ENCODE measurements at places on chromosomes 4 and X.
A peak's percentile ranks its signal among the peaks of the same experiment; 100 is the strongest.

- DNase-seq, result no peak
Measured at GRCh38 chr4:179398414-179398813, 1956.2 kb upstream of the AGA start.

DNA sequence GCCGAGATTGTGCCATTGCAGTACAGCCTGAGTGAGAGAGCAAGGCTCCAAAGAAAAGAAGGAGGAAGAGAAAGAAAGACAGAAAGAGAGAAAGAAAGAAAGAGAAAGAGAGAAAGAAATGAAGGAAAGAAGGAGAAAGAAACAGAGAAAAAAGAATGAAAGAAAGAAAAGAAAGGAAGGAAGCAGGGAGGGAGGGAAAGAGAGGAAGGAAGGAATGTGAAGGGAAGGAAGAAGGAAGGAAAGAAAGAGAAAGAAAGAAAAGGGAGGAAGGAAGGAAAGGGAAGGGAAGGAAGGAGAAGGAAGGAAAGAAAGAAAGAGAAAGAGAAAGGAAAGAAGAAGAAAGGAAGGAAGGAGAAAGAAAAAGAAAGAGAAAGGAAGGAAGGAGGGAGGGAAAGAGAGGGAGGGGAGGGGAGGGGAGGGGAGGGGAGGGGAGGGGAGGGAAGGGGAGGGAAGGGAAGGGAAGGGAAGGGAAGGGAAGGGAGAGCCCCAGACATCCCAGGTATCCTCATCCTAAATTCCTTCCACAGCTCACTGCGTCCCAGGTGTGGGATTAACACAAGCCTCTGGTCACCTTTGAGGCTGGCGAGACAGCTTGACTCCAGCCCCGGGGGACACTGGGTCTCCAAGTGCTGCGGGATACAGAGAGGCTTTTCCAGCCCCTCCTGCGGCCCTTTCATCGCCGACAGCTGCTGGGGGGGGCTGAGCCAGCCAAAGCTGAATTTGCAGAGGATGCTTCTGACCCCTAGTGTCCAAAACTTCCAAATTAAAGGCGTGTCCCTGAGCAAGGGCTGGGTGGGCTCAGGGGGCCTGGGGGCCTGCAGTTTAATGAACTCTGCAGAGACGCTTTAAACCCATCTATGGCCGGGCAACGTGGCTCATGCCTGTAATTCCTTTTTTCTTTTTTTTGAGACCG lies 24.2 kb upstream of the CSF2RA start:
- DNase-seq, result no peak

DNA sequence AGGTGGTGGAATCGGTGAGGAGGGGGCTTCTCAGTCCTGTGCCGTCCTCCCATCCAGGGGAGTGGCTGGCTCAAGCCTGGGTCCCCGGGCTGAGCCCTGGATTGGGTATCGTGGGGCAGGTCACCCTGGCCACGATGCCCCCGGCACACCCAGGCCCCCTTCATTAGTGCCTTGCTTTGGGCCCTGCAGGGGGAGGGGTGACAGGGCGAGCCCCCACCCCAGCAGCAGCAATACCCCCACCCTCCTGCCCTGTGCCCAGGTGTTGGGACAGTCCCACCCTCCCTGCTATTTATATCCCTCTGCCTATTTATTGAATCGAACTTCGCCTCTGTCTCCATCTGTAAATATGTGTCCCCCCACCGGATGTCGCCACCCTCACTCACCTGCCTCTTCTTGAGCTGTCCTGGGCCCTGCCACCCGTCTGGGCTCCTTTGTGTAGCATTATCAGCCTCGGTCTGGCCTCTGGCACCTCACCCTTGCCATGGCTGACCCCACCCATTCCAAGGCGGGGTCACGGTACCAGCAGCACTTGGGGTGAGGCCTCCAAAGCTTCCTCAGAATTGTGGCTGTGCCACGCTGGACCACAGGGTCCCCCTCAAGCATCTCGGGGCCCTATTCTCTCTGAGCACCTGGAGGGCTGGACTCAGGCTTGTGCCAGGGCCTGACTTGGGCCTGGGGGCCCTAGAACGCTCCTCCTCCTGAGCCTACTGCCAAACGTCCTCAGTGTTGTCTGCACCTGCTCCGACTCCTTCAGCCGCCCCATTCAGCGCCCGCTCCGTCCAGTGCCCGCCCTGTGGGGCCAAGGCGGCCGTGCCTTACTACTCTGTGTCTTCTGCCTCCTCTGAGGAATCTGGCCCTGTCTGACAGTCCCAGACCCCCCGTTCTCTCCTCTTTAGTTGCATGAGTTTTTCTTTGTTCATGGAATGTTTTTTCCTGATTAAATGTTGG lies 6.1 kb downstream of the LAGE3 start:
- DNase-seq, result no peak

GRCh38 chr4:119955256-119955655 lies 111.4 kb downstream of the MAD2L1 start:
- no peak for DNase-seq

DNA sequence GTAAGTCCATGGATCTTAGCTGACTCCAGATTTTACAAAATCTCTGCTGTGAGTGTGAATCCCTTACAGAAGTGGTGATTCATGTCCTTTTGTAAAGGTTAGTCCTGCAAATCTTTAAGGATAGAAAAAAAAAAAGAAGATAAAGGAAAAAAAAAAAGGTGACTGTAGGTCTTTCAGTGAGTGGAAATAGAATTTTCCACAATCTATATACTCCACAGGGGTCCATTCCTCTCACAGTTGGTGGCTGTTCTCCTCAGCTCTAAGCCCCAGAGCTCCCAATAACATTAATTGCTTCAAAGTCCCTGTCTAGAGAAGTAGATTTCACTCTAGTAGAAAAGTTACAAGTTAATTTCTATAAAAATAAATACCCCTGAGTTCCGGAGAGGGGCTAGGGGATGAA lies 189.1 kb downstream of the NDST4 start:
- DNase-seq, result no peak

- DNase-seq, result no peak
Measured at GRCh38 chr4:156396534-156396933, 442.9 kb upstream of the CTSO start.

GRCh38 chrX:2889045-2889605 lies 40.0 kb downstream of the ARSD start:
- DNase-seq, result no peak

DNA sequence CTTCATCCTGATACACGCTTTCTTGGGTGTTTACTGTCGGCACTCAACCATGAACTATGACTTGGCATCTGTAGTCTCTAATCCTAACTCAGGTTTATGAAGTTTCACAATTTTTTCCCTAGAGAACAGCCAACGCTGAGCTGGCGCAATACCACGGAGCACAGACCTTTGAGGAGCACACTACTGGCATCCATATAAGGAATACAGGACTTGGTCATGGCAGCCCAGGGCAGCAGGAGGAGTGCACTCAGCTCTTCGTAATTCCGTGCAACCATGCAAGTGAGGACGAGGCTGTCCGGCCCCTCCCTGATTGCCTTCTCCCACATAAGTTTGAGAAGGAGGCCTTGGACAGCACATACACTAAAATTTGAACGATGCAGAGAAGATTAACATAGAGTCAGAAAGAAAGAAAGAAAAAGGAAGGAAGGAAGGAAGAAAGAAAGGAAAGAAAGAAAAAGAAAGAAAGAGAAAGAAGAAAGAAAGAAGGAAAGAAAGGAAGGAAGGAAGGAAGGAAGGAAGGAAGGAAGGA lies 41.0 kb upstream of the PDLIM5 start:
- DNase-seq, result no peak

- no peak for DNase-seq
Measured at GRCh38 chrX:53442322-53442631, 8.1 kb upstream of the HSD17B10 start.

DNA sequence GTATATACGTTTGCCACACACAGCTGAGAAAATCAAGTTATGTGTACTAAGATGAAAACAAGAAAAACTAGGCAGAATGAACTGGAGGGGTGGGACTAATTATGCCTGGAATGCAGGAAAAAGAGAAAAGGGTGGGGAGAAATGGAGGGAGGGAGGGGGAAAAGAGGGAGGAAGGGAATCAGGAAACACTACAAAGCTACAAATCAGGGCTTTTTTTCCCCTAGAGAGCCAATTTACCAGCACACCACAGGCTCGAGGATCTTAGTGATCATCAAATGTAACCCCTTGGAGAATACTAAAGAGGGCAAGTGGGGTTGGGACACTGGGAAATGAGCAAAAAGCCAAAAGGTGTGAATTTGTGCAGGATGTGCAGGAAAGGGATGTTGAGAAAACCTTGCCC lies 451.9 kb downstream of the SMARCA1 start:
- no peak for DNase-seq

- no peak for DNase-seq
Measured at GRCh38 chr4:153438916-153439756, 27.0 kb upstream of the TMEM131L start.

- DNase-seq, result no peak
Measured at GRCh38 chr4:73544620-73545019, 63.1 kb downstream of the AFM start.

DNA sequence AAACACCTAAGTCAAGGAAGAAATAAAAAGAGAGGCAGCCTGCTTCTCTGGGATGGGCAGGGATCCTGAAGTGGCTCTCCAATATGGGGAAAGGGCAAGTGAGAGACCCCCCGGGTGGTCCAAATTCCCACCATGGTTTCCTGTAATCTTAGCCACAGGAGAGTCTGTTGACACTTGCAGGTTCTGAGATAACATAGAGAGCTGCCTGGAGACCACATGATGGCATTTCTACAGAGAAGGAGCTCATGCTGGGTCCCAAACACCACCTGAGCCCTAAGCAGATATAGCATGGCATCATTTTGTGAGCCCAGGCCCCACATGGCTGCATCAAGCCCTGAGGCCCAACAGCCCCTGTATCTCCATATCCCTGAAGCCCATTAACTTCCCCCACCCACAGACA lies 26.1 kb downstream of the PABPC1L2B start:
- DNase-seq, result no peak

DNA sequence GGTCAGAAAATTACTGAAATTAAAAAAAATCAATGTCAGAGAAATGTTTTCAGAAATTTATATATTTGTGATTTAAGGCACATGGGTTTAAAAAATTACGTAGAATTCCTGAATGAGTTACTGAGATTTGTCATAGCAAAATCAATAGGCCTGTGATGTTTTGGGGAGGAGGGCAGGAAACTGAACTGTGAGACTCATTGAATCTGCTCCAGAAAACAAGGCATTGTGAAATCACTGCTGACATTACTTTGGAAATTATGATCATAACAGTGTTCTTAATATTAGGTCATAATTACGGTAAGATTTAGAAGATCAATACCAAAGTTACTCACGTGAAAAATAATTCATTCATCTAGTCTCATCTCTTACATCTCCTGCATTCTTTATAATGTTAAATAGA lies 5.3 kb downstream of the FGF5 start:
- DNase-seq, result no peak

DNA sequence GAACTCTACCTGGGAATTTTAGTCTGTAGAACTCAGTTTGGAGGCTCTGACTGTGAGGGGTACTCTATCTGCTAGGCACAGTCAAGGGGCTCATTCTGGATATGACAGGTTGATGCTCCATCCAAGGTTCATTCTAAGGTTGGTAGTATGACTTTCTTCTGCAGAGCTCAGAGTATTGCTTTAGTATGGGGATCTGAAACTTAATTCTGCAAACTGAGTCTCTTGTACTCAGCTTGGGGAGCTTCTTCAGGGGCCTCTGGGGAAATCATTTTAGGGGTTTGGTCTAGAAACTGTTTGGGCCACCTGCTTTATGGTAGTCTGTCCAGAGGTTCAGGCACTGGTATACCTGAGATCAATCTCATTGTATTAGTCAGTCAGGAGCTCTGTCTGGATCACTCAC lies 9.7 kb upstream of the TSR2 start:
- DNase-seq, result no peak

- DNase-seq, result no peak
Measured at GRCh38 chr4:171793723-171794122, 19.5 kb upstream of the GALNTL6 start.

DNA sequence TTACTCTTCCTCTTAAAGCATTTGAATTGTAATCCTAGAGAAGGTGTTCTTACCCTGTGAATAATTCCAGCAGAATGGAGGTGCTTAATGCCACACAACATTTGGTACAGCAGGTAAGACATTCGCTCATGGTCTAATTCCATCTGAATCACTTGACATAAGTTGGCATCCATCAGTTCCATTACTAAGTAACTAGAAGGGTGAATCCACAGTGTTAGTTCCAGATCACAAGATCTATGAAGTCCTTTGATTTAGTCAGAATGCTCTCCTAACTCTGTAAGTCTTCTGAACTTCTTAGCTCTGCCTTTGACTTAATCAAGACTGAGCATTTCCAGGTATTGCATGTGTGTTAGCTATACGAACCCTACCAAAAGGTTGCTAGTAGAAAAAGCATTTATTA lies 258.0 kb downstream of the MAPK10 start:
- DNase-seq, result no peak

DNA sequence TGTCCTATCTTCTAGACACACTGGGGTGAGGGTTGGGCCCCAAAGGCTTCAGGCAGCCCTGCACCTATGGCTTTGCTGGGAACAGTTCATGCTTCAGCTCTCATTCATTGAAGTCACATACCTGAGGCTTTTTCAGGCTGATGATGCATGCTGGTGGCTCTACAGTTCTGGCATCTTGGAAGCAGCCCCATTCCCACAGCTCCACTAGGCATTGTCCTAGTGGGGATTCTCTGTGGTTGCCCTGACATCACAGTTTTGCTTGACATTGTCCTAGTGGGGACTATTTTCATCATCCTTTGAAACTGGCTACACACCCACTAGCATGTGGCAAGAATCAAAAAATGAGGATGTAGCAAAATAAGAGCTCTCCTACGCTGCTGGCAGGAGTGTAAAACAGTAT lies 37.7 kb upstream of the C4orf17 start:
- no peak for DNase-seq

DNA sequence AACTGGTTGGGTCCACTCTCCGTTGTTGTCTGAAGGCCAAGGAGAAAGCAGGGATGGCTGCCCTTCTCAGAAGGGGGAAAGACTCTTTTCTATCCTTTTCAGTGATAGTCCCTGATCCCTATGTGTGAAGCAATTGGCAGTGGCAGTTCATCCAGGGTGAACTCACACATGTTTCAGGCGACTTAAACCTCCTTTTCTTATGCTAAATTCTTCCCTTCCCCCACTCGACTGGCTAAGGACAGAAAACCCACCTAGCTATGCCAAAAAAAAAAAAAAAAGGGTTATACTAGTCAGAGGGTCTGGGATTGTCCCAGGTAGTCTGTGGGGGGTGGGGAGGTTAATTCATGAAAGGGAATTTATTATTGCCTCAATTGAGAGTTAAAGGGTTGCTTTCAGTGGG lies 12.2 kb upstream of the ZNF280C start:
- DNase-seq, result no peak

DNA sequence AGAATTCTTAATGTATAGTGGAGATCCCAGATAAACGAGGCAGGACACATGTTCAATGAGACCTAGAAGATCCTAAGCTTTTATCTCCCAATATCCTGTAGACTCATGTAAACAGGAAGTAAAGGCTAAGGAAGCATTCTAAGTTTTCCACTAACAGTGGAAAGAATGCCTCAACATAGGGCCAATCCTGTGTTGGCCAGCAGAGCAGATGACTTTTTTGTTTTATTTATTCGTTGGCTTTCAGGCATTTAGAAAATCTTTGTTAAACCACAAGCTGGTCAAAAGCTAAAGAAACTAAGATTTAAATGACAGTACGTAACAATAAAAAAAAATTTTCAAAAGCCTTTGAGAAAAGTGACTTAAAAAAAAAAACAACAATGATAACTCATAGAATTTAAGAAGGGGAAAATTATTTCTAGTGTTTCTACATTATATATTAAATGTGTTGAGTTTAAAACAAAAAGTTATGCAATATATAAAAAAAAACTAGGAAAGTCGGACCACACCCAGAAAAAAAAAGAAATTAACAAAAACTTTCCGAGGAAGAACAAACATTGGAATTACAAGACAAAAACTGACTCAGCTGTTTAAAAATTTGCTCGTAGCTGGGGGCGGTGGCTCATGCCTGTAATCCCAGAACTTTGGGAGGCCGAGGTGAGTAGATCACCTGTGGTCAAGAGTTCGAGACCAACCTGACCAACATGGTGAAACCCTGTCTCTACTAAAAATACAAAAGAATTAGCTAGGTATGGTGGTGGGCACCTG lies 759.3 kb downstream of the FSTL5 start:
- peak; percentile 11 for DNase-seq
